Left renal cortex interstitium (tissue), 4 donors: ENCODE measurements at places on chromosomes 4 and X.
A peak's percentile ranks its signal among the peaks of the same experiment; 100 is the strongest.

GRCh38 chr4:83436680-83437079, 18.9 kb downstream of the HELQ start:
- DNase-seq: no peak

- DNase-seq: no peak
Observed at GRCh38 chr4:712916-713632, 7.4 kb downstream of the PCGF3 start.

DNA sequence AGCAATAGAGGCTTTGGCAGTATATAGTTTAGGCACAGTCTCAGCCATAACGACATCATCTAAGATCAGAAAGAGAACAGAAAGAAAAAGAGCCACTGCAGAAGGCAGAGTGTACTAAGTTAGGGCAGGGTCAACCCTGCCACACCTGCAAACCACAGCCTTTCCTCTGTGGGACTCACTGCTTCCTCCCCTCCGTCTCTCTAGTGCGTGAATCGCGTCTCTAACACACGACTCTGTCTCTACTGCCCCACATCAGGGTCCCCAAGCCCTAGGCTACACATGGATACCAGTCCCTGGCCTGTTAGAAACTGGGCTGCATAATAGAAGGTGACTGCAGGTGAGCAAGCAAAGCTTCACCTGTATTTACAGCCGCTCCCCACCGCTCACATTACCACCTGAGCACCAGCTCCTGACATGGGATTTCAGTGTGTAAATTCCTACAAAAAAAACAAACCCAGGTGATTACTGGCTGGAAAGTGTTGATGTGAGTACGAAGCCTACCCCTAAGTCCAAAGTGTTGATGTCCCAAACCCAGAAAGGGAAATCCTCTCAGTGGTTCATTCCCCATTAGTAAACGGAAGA, 128.9 kb downstream of the PRKX start:
- DNase-seq: no peak

DNA sequence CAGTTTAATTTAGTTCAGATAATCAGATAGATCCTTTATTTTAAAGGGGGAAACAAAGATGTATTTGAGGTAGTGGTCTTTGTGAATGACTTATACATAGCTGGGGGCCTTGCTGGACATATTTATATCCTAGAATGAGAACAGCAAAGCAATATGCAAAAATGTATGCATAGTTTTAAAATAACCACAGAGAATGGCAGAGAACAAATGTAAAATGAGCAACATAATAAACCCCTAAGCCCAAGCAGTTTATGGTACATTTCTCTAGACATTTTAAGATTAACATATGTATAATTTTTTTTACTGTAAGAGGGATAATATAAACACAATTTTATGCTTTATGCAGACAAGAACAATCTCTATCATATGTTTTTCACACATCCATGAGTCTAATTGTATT, 434.2 kb upstream of the SMIM31 start:
- DNase-seq: no peak

DNA sequence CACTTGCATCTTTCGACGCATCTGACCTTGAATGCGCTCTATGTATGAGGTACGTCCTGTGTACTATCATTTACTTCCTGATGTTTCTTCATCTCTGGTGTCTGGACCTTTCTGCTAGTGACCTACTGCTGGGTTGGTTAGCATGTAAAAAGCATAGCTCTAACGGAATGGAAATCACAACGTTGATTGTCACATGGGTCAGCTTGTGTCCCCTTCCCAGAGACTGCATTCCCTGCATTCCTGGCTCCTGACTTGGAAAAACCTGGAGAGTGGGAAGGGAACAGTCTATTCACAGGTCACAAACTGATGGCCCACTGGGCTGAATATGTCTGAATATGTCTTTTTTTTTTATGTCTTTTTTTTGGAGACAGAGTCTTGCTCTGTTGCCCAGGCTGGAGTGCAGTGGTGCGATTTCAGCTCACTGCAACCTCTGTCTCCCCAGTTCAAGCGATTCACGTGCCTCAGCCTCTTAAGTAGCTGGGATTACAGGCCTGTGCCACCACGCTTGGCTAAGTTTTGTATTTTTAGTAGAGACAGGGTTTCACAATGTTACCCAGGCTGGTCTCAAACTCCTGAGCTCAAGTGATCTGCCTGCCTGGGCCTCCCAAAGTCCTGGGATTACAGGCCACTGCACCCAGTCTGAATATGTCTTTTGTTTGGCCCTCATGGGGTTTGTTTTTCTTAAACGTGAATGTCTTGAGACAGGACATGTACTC, 16.3 kb downstream of the LONRF3 start:
- DNase-seq: no peak

DNA sequence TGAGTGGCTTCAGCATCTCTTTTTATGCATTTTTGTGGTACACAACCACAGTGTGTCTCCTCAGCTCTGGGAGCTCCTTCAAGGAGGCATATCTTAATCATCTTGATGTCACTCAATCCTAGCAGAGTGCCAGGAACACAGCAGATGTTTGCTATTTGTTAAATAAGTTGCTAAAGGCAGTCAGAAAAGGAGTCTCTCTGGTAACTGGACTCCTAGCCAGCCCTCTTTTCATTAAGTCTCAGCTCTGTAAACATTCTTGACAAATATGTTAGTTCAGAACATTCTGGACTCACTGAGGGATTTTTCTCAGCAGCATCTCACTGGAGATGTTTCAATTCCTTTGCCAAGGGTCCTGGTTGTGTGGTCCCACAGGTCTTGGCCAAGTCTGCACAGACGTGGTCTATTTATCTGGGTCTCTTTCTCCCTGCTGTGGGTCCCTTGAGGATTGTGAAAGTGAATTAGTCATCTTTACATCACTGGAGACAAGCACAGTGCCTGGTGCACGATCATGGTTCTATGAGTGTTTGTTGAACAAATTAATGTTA, 20.3 kb upstream of the FAM9C start:
- DNase-seq: no peak

GRCh38 chr4:108762559-108763225, at the start of gene ETNPPL:
Gene ETNPPL (minus strand): TSS chr4:108763053. CDS start chr4:108762898, 155 bp downstream.
- peak; percentile 27 for DNase-seq

DNA sequence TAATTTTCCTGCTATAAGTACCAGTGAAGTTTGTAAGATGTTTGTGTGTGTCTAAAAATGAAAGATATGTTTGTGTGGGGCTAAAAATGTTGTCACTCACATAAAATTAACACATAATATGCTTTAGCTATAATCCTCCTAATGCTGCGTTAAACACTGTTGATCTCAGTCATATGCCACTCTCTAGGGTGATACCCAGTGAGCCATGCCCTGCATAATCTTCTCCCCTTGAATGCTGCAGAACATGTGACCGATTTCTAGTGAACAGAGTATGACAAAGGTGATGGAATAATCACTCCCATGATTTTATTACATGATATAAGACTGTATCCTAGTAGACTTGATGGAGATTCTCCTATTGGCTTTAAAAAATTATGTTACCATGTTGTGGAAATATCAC, 119.1 kb upstream of the EPHA5 start:
- no peak for DNase-seq

DNA sequence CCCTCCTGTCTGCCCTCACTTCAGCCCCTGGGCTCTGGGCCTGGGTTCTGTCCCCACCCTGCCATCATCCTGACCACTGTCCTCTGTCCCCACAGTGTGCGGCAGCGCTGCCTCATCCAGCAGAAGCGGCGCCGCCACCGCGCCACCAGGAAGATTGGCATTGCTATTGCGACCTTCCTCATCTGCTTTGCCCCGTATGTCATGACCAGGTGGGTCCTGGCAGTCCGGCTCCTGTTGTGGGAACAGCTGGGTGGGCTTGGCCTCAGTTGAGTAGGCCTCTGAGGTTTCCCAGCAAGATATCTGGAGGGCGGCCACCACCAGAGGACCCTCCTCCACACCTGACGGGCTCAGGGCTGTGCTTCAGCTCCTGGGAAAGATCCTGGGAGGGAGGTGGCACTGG, 2.2 kb downstream of the GPR78 start:
- DNase-seq: no peak

GRCh38 chr4:153115322-153116290, 88.6 kb upstream of the TRIM2 start:
- no peak for DNase-seq

GRCh38 chr4:81304871-81305270, 89.8 kb upstream of the PRKG2 start:
- DNase-seq: no peak

- DNase-seq: no peak
Observed at GRCh38 chr4:47145630-47146029, 114.3 kb downstream of the GABRB1 start.

GRCh38 chr4:8391972-8392371, 48.6 kb downstream of the ACOX3 start:
- no peak for DNase-seq

GRCh38 chr4:49709775-49710174, 723.7 kb downstream of the CWH43 start:
- DNase-seq: no peak

- no peak for DNase-seq
Observed at GRCh38 chrX:5306654-5307121, 922.0 kb downstream of the NLGN4X start.

GRCh38 chr4:145524552-145524951, 42.9 kb downstream of the SMAD1 start:
- DNase-seq: no peak

- DNase-seq: no peak
Observed at GRCh38 chrX:36568946-36569345, 439.2 kb upstream of the FAM47C start.

DNA sequence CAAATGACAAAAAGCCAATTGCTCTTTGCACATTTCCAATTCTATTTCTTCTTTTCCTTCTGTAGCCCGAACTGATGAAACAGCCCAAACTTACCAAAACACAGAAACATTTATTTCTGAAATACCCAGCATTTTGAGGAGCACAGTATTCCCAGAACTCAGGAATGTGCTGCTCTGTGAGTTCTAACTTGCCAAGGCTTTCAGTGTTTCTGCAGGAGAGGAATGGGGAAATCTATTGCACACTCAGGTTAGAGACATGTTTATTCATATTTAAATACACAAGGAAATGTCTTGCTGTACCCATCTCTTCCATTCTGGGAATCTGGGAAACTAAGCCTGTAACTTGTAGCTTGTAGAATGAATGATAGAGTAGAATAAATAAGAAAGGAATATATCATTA, 10.7 kb downstream of the TMPRSS11D start:
- no peak for DNase-seq

- no peak for DNase-seq
Observed at GRCh38 chrX:12497832-12498591, 293.2 kb upstream of the PRPS2 start.

GRCh38 chrX:50100188-50100587, 100.6 kb downstream of the AKAP4 start:
- DNase-seq: no peak

DNA sequence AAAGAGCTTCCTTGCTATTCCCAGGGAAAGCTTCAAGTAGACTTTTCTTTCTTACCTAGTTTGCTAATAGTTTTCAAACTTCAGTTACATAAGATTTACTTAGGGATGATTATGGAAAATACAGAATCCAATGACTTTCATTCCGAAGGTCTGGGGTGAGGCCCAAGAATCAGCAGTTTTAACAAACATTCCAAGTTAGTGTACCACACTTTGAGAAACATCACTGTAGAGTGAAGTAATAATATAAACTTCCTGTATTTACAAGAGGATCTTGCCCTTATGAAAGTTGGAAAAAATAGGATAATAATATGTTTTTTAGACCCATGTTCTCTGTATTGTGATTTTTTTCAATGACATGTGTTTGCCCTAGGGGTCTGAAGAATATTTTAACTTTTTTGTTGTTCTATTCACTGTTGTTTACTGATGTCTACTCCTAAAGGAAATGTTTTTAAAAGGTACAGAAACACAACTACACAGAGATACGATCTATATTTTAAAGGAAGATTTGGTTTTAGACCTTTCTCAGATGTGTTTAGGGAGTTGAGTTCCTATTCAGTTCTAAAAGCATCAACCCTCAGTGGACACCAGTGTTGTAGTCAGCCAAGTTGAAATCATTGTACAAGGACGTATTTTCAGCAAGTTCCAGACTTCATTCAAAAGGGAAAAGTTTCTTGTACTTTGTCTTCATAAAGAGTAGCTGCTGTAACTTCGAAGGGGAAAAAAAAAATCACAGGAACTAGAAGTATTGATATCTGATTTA, 295.8 kb upstream of the SLC7A11 start:
- no peak for DNase-seq

- DNase-seq: no peak
Observed at GRCh38 chrX:146481735-146482134, 327.8 kb upstream of the CXorf51B start.

DNA sequence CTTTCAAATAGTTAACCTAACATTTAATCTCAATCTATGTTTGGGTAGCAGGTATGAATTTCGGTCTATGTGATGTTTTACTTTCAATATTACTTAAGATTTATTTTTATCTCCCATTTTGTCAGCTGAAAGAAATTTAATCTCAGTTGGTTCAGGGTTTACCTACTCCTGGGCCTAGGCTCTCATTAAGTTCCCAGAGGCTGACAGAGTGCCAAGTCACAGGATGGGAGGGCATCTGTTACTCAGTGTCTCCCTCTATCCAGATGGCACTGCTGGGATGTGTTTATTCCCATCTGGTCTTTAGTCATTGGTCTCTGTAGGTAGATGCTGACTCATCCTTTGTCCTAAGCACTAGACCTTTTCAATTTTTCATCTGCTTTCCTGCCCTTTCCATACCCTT, 129.4 kb upstream of the ARSJ start:
- DNase-seq: no peak

DNA sequence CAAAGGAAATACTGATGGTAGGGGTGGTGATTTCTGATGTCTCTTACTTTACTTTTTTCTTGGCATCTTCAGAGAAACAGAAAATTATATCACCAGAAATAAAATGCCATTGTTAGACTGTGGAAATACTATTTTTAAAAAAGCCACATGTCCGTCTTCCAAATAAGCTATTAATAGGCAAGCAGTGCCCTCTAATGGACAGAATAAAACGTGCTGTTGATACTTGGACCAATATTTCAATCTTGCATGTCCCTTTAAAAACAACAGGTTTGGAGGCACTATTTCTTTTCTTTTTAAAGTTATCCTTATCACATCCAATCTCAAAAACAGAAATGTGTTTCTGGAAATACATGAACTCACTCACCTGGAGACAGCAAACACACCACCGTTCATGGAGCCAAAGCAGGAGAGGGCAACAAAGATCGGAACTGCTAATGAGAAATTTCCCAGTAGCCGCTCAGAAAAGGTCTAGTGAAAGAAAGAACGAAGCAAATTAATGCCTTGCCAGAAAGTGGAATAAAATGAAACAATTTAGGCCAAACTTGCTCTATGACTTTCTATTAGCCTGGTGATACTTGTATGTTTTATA, 59.2 kb downstream of the SLC7A11 start:
- peak; percentile 66 for DNase-seq

DNA sequence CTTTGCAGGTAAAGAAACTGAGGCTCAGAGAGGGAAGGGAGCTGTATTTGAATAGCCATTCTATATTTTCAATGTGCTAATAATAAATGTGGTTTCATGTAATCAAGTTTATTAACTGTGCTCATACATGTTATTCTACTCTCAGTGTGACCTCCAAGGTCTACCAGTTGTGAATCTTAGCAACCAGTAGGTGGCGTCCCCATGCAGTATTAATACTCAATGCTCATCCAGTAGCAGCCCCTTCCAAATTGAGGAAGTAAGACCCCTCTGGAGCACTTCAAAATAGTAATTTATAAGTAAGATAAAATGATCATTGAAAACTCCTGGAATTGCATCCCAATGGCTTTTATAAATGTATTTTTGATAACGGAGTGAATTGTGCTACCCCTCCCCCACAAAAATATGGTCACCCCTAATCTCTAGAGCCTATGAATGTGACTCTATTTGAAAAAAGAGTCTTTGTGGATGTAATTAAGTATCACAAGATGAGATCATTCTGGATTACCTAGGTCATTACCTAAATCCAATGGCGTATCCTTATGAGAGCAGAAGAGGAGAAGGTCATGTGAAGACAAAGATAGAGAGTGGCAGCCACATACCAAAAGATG, 20.4 kb upstream of the SEPSECS start:
- no peak for DNase-seq
